ENCODE measurements at places on chromosomes 11 and 22. TPM values are rescaled to one million over a fixed set of nuclear protein-coding genes. Genes with fewer than 3 reads are reported as not detected.

Gene TMEM86A
- total RNA-seq: 0.31 TPM

Gene DMC1
- total RNA-seq: 3.2 TPM

Gene RASL10A
- 0.32 TPM for total RNA-seq

Gene CHRDL2
- total RNA-seq: 2.5 TPM

Gene IRAG1
- total RNA-seq: 0.05 TPM

Gene KDM4E
- not detected for total RNA-seq

Gene PGM2L1
- total RNA-seq: 13.2 TPM

Gene CBX7
- total RNA-seq: 0.79 TPM

Gene SMCO4
- 7.7 TPM for total RNA-seq

Gene RAB1B
- total RNA-seq: 148 TPM

Gene CCDC89
- not detected for total RNA-seq

Gene KIRREL3
- 8.8 TPM for total RNA-seq

Gene PLAAT2
- not detected for total RNA-seq

Gene OR10G6
- total RNA-seq: not detected

Gene SHISA8
- 0.14 TPM for total RNA-seq

Gene PRRG4
- total RNA-seq: 0.58 TPM

Gene OR8D1
- not detected for total RNA-seq

Gene SLC17A6
- not detected for total RNA-seq

Gene NDUFV1
- total RNA-seq: 140 TPM

Gene TESMIN
- 6.8 TPM for total RNA-seq

Gene KLHL35
- 1.1 TPM for total RNA-seq

Gene BTBD18
- not detected for total RNA-seq

Gene TRIM29
- 6.2 TPM for total RNA-seq

Gene OR8H2
- not detected for total RNA-seq

Gene CRYBB2
- total RNA-seq: 0.23 TPM

Gene MRTFA
- total RNA-seq: 37.6 TPM

Gene HINFP
- 9.3 TPM for total RNA-seq
